ENCODE measurements at places on chromosomes 2 and 18.

DNA sequence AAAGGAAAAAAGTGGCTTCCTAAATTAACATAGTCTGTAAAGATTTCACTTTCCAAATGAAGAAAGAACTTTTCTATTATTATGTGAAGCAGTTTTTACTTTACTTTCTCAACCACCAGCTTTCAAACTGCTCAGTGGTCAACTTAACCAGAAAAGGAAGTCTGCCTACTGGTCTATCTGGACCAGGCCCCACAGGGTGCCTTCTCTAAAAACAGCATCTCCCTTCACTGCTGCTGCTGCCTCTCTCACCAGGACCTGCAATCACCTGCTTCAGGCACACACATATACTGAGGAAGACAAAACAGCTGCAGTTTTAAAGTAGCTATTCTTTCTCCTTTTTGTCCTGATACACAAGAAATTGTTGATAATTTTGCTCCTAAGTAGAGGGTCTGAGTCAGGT is 221.3 kb upstream of the DCC start:
- no peak for DNase-seq

DNA sequence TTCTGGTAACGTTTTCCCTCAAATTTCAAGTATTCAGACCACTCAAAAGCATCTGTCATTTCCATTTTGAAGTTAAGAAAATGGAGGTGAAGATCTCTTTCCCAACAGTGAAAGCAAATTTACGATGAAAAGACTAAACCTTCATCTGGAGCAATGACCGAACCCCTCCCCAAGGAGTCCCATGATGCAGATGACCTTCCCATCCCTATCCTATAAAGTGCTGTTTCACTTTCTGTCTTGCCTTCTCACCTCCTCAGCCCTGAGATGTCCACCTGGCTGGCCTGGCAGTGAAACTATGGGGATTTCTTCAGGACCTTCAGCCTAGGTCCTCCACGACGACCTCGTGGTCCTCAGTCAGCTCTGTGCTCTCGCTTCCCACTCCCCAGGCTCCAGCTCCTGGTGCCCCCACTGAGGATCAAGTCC is 925 bp upstream of the NPC1 start:
- DNase-seq, result no peak

DNA sequence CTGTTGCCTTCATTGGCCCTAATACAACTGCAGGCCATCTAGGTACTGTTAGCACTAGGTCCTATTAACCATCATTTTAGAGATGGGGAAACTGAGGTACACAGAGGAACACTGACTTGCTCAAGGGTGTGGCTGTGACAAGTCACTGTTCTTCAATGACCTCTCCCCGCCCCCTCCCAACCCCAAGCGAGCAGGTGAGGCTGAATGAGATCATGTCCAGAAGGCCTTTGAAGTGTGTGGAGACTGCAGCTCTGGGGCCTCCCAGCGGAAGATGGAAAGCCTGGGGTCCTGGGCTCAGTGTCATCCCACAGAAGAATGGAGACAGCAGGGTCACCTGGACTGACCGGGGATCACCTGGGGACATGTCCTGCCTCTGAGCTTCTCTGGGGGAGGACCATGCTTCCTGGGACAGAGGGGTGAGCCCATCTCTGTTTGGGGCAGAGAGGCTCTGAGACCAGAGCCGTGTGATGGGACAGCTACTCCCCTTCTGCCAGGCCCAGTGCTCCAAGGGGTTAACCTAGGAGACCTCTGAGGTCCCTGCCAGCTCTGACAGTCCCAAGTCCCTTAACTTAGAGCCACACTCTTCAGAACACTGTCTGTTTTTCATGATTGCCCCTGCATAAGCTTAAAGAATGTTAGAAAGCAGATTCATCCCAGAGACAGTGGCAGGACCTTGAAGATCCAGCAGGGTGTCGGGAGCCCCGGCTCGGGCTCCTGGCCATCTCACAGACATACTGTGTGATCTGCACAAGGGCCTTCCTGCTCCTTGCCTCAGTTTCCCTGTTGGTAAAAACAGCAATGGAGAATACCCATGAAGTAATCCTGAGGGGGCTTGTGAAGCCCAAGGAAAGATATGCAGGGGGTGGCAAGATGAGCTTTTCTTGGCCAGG is 16.7 kb upstream of the FOSL2 start:
- no peak for DNase-seq

GRCh38 chr18:65287652-65288051 is 463.2 kb upstream of the CDH7 start:
- no peak for DNase-seq

GRCh38 chr2:71000780-71001591 is 6.3 kb upstream of the TEX261 start:
- DNase-seq, result peak; percentile 55

- no peak for DNase-seq
These were observed 663 bp downstream of the C2orf49 start for GRCh38 chr2:105338020-105338385.

GRCh38 chr2:54597153-54597848 is 126.2 kb upstream of the EML6 start:
- DNase-seq, result no peak

DNA sequence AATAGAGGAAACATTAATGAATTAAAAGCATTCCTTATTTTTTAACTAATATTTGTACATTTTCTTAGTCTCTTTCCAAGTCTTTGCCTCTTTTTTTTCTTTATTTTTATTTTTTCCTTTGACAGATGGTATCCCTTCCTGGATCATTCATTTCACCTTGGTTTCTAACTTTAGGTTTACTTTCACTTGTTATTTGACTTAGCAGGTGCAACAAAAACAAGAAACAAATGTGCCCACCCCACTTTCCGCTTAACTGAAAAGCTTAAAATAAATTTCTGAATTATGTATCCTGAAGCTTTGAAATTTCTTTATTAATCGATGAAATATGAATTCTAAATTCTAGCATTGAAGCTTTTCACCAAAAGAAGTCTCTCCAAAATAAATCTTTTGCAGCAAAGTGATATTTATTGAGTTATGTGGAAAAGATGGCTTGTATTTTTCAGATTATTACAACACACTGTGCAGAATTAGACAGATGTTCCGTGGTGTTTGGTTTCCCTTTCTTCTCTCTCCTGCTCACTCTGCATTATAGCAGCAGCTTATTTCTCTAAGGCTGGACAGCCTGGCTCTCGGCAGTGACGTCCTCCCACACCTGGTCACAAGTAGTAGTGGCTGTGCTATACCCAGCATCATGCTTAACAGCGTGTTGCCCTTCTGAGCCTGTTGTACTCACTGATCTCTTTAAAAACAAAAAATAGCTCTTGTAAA is 99.1 kb upstream of the ZNF397 start:
- no peak for DNase-seq

GRCh38 chr2:126788652-126789051 is 110.0 kb upstream of the TEX51 start:
- no peak for DNase-seq

GRCh38 chr2:111053825-111054515 is 66.7 kb upstream of the BCL2L11 start:
- DNase-seq, result no peak

DNA sequence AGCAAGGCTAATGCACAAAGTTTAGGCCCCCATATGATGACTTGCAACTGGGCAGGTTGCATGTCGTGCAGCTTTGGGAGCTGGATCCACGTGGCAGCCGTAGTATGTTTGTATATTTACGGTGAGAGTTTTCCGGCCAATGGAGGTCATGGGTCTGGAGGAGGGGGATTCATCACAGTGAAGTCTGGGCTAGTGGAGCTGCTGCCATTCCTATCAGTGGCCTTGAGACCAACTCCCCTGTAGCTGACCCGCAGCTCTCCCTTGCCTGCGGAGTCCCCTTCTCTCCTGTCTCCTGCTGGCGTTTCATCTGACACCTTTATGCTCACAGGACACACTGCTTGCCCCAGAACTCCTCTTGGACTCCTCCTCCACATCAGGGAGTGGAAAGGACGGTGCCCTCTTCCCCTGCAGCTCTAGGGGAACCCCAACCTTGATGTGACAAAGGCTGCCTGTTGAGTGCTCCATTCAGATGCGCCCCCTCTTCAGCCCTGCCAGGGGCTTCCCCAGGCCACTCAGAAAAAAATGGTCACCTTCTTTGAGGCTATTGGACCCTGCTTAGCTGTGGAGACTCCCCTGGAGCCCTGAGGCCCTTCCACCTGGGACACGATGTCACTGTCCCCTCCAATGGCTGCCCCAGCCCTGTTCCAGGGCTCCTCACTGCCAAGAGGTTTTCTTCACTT is 121.7 kb downstream of the PXDN start:
- DNase-seq, result no peak

DNA sequence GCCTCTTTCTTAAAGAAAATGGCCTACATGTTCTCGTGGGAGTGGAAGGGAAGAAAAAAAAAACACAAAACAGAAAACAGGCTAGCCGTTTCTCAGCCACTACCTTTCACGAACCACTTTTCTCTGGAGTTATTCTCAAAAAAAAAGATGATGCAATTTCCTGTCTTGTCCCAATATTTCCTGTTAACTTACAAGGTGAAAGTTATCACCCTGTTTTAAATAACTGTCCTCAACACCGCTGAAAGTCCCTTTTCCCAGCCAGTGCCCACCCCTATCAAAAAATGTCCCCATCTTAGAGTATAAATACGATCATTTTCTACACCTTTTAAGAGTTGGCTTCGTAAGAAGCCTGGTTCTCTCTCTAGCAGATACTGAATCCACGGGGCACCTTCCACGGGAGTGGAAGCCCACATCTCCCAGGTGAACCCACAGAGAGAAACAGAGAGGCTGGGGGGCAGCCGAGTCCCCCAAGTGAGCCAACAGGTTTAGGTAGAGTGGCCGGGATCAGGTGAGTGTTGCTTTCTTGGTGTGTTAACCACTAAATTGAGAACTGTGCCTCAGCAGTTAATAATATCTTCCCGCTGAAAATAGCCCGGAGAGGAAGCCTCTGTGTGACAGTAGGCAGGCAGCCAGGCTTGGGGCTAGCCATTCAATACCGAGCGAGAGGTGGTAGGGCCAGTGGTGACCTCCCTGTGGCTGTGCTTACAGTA is 15.9 kb downstream of the SMAD7 start:
- no peak for DNase-seq

DNA sequence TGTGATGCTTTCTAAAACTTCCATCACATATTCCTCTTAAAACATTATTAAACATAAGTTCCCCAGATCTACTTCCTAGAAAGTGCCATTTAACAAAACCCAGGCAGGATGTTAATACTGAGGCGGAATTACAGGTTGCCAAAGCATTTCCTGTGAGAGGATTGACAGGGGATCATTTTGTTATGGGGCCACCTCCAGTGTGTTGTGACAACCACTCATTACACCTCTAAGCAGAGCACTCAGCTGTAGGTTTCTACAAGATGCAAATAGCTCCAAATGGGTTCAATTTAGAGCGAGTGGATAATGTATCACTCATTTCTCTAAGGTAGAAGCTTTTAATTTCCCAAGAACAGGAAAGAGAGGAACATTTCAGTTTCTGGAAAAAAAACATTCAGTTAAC is 1429.5 kb upstream of the ACVR2A start:
- DNase-seq, result no peak

DNA sequence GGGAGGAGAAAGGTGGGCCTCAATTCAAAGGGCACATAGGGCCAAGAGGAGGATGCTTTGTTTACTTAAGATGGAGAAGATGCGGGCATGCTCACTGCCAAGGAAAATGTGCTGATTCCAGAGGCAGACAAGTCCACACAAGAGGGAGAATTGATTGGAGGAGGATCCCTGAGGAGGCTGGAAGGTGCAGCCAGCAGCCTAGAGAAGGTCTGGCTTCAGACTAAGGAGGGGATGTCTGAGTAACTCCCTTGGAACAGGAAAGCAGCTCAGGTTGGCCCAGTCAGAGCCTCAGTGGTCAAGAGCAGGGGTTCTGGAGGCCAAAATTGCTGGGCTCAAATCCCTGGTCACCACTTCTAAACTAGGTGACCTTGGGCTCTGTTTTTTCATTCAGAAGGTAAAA is 265.5 kb upstream of the NCKAP5 start:
- DNase-seq, result no peak

GRCh38 chr2:204898928-204899640 is 353.8 kb downstream of the PARD3B start:
- no peak for DNase-seq

DNA sequence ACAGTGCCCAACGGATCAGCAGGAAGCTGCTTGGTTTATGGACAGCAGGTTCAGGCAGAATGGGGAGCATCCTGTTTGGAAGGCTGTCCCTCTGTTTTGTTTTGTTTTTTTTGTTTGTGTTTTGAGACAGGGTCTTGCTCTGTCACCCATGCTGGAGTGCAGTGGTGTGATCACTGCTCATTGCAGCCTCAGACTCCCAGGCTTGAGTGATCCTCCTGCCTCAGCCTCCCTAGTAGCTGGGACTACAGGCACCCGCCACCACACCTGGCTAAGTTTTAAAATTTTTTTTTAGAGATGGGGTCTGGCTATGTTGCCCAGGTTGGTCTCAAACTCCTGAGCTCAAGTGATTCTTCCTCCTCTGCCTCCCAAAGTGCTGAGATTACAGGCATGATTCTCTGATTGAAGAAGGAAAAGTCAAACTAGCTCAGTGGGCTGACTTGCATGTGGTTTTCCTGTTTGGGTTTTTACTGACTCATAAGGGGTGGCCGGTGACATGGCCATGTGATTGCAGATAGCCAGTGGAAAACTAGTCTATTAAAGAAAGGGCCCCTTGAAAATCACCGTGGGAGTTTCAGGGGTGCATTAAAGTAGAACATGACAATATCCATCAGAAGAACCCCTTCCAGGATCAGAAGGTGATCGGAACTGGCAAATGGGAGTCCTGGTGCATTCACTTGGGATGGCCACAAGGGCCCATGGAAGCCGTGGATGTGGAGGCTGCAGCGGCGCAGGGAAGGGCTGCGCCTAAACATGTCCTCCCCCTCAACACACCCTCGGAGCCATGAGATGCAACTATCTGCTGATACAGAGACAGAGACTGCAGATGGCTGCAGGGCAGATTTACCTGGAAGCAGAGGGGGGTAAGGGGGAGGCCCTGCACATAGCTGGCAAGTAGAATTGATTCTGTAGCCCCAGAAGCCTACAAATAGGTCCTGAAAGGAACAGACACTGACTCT is 26.5 kb downstream of the AQP12B start:
- DNase-seq, result no peak

DNA sequence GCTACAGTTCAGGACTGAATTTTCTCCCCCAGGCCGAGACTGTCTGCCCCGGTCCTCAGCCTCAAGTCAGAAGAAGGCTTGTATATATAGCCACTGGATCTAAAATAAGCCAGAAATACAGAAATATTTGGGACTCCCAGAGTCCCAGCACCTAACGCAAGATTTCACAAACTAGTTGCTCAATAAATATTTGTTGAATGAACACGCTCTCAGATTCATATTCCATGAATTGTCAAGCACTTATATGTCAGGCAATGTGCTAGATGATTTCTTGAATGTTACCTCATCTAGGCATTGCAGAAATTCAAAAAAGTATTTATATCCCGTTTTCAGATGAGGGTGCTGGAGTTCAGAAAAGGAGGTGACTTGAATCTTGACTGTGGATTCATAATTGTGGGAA is 163.7 kb upstream of the KLHL29 start:
- DNase-seq, result no peak
